NCI-H1417 (cell line): ENCODE measurements at places on chromosomes 13 and 19.

GRCh38 chr13:73401769-73402168, 343.0 kb downstream of the KLF5 start:
- no peak for DNase-seq

GRCh38 chr13:98918771-98919170, 59.1 kb downstream of the DOCK9 start:
- no peak for DNase-seq

DNA sequence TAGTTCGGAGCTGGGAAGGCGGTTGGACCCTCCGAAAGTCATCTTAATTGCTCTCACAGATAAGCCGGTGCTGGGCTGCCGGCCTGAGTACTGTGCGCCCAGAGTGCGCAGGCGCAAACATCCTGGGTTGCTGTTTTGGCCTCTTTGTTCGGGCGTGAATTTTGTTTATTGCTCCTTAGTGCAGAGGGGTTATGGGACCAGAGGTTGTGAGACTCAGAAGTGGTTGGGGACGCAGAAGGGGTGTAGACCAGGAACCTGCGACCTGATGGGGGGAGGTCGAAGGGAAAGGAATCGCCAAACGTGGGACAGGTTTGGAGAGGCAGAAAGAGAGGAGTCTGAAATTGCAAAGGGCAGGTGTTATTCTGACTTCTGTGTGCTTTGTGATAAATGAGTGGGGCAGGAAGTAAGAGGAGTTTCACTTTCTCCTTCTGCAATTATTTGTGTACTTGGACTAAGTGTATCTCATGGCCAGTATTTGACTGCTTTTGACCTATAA, 607 bp upstream of the ZNF566 start:
- no peak for DNase-seq

GRCh38 chr19:53898636-53899341, 10.3 kb upstream of the CACNG7 start:
- DNase-seq = no peak

DNA sequence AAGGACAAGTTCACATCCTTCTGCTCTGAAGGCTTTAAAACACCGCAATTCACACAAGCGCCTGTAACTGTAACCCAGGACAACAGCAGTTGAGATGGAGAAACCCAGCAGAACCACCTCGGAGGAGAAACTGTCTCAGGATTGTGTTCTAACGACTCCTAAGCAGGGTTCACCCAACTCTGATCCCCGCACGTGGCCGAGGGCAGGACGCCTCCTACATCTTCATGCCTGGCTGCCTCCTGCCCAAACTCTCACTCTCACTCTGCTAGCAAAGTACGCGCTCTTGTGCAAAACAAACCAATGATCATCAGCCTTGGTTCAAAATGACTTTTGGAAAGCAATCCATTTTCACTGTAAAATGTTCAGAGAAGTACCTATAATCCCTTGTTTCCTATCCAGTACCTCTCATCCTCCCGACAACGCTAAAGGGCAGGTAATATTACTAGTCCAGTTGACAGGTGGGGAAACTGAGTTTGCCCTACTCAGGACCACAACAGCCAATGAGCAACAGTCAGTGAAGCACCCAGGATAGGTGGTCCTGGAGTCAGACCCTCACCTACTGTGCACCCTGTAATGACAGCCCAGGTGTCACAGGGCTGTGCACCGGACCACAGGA, 25.6 kb downstream of the EPS15L1 start:
- DNase-seq = no peak

GRCh38 chr13:109778102-109778542, 8.3 kb downstream of the IRS2 start:
- DNase-seq = peak; percentile 25

DNA sequence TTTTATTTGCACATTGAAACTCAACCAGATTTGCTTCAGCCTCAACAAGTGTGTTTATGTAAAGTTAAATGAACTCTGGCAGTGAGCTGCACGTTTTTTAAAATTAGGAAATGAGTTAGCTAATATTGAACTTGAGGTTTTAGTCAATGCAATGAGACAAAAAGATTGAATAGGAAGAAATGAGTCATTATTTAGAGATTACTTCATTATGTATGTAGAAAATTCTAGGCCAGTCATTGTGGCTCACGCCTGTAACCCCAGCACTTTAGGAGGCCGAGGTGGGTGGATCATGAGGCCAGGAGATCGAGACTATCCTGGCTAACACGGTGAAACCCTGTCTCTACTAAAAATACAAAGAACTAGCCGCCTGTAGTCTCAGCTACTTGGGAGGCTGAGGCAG, 22.8 kb upstream of the CD70 start:
- no peak for DNase-seq

- DNase-seq = no peak
These were observed 500.1 kb upstream of the HTR2A start for GRCh38 chr13:47396915-47397314.

- DNase-seq = no peak
These were observed 416.2 kb downstream of the DIAPH3 start for GRCh38 chr13:59747529-59747928.

DNA sequence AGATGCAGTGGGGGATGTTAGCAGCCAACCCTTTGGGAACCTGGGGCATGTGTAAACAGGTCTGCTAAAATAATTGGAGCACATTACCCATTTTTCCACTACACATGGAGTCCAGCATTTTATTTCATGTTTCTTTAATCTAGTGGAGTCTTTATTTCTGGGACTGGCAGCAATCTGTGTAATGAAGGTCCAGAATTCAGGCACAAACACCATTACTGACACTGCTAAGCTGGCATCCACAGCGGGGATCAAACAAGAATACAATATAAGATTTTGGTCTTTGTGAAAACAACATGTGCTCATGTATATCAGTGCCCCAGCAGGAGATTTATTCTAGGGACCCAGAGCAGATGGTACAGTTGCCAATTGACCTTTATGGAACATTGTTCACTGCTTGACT, 1587.0 kb upstream of the PRR20A start:
- peak; percentile 44 for DNase-seq

- DNase-seq = no peak
These were observed 14.6 kb downstream of the GTPBP3 start for GRCh38 chr19:17351815-17352435.

DNA sequence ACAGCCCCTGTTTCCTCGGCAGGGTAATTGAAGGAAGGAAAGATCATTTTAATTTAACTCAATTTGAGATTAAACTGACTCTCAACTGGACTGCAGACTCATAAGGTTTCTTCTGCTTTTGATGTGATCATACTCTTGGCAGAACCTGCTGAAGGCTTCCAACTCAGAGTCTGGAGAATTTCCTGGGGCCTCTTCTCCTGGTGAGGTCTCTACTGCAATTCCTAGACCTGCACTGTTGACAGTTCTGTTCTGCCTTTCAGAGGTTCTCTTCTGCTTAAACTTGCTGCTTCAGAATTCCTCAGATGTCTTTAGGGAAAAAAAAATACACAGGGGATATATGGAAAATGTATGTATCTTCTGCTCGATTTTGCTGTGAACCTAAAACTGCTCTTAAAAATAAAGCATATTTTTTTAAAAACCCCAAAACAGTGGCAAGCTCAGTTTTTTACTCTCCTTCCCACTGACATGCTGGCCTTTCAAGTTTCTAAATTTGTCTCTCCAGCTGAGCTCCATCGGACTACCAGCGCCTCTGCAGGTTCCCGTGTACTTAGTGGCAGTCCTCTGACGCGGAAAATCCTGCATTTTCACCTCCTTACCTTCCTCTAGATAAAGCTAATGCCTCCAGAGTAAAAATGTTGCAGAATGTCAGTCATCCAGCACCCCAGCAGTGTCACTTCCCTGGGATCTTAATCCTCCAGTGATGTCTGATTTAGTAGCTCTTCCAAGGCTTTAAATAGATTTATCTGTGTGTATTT, 733.5 kb upstream of the SGCG start:
- DNase-seq = no peak

GRCh38 chr13:31495336-31495735, 244.0 kb upstream of the RXFP2 start:
- no peak for DNase-seq

DNA sequence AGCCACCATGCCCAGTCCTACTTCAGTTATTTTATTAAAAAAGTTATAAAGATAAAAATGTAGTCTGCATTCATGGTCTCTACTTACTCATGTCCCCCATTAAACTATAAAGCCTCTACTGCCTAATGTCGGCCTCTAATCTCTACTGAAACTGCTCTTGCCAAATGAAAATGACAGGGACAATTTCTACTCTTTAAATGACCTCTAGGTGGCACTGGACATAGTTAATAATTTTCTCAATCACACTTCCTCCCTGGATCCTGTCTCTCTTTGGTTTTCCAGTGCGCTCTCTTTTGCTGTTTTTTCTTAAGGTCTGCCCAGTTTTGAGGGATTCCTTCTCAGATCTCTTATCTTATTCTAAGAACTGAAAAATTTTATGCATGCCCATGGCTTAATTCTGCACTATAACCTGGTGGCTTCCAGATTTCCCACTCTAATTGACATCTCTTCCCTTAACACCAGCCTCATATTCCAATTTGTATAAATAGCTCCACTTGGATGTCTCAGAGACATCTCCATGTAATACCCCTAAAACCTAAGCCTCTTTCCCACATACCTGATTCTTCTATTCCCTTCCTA, 54.3 kb downstream of the MTMR6 start:
- no peak for DNase-seq

DNA sequence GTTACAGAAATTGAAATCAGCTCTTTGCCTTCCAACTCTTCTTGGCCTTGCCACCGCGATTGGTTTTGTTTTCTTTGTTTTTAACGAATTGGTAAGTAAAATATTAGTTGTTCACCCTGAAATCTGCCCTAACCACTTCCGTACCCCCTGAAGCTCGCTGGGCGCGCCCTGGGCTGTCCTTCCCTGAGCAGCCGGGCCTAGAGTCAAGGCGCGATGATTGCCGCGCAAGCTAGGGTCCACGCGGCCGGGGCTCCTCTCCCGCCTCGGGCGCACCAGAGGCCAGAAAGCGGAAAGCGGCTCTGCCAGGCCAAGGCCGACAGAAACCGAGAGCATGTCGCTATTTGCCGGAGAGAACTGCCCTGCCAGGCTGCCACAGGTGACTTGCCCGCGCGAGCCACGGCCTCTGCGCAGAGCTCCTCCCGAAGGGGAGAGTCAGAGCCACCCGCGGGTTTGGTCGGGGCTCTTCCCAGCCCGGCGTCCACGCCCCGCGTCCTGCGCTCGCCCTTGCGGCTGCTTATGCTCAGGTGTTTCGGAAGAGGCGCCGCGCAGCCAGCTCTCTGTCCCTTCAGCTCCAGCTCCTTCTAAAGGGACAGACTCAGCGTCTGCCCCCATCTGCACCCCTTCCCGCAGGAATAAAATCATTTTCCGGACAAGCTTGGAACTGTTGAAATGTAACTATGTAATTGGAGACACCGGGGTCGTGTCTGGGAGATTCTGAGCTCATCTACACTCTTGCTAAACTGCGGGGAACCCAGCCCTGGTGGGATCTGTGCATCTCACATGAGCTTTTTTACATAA, 6.6 kb upstream of the CDX2 start:
- DNase-seq = no peak

GRCh38 chr19:18466354-18466753, 28.4 kb upstream of the ISYNA1 start:
- DNase-seq = no peak

DNA sequence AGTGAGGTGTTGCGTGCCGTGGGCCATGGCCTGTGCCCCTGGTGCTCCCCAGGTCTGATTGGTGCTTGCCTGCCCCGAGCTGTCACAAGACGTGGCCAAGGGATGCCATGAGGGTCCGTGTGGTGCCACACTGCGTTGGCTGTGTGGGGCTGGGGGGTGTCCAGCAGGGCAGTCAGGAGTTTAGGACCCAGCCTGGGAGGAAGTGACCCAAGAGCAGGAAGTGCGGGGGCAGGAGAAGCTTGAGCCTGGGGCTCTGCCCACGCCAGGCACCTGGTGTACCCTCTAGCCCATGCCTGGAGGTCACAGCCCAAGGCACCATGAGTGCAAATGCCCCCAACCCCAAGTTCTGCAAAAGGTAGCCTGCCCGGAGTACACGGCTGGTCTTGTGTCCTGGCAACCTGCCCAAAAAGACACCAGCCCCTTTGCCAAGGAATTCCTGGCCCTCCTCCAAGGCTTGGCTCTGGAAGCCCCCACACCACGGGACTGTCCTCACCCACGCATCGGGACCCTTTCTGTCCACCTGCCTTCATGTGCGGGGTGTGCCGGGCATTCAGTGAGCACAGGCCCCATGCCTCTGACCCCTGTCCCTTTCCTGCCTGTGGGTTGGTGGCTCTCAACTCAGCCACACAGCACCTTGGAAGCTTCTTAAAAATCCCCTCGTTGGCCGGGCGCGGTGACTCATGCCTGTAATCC, 24.9 kb downstream of the MPND start:
- no peak for DNase-seq

GRCh38 chr13:31242367-31242766, 42.6 kb downstream of the B3GLCT start:
- DNase-seq = no peak

GRCh38 chr19:17086120-17086519, 10.5 kb downstream of the MYO9B start:
- DNase-seq = no peak

- DNase-seq = peak; percentile 15
These were observed 10.0 kb upstream of the CEACAM21 start for GRCh38 chr19:41566001-41566400.

DNA sequence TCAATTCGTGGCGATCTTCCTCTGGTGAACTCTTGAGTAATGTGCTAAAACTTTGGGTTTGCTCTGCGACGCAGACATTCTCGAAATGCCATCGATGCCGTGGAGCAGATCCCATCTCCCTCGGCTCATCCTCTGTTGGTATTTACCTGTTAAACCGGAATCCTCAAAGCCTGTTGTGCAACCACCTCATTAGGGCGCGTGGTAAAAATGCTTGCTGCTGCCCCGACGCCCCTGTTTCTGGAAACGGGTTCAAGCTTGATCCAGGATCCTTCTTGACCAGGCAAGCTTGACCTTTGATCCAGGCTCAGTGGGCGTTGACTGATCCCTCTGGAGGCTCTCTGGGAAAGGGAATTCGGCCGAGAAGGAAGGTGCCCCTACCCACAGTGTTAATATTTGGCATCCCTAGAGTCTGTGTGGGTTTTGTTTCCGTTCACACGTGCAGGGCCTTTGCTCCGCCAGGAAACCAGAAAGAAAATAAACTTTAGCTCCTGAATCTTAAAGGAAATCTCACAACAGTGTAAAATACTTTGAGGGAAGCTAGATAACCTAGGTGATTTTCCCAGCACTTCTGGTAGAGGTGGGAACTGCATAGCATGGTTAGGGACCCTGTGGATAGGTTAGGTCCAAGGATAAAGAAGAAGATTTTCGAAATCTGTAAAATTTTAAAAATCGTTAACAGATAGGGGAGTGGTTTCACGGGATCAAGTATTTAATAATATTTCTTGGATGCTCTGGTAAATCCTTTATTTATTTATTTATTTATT, 1.1 kb downstream of the LSM14A start:
- DNase-seq = no peak

- no peak for DNase-seq
These were observed 95.2 kb downstream of the PCCA start for GRCh38 chr13:100184095-100184494.
